ENCODE measurements at places on chromosomes 5 and 9.

- no peak for DNase-seq
These were observed 221.2 kb downstream of the GABRG2 start for GRCh38 chr5:162288647-162289296.

- no peak for DNase-seq
These were observed 637.1 kb upstream of the CCNG1 start for GRCh38 chr5:162800301-162800700.

DNA sequence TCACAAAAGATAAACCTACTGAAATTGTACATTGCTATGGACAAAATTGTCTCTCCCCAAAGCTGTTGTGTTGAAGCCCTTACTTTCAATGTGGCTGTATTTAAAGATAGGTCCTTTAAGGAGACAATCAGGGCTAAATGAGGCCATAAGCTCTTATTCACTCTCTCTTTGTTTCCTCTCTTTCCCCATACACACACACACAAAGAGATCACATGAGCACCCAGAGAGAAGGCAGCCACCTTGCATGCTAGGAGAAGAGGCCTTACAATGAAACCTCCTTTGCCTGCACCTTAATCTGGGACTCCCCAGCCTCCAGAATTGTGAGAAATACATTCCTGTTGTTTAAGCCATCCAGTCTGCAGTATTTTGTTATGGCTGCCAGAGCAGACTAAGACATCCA, 1295.6 kb upstream of the CDH6 start:
- no peak for DNase-seq

DNA sequence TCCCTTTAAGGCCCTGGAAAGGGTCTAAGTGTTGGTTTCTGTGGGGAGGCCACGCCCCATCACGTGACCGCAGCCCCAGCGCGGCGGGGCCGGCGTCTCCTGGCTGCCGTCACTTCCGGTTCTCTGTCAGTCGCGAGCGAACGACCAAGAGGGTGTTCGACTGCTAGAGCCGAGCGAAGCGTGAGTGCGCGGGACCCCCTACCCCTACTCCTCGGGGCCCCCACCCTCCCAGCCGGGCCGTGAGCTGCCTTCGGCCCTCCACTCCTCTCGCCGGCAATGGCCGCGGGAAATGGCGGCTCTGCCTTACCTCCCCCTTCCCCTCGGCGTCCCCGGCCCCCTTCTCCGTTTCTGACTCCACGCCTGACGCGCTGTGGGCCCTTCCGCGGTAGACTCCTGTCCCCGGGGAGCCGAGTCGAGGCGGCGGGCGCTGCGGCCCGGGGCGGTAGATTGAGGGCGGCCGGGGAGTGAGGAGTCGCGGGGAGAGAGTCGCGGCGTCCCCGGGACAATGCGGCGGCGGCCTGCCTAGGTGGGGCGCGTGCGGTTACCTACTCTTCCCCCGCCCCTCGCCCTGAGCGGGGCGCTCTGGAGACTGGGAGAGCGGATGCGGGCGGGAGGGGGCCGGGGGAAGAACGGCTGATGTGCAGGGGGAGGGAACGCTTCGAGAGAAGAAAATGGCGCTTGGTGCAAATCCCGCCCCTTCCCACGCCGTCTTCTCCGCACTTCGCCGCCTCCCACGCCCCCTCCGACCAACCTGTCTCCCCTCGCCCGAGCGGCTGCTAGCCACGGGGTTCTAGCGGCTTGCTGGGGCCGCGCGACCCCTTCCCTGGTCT, at the start of gene SUB1:
SUB1 (plus strand) TSS at position 112 of the 830 bp plus-strand sequence. CDS start 2,956 bp downstream, outside the sequence.
- peak; percentile 92 for DNase-seq

DNA sequence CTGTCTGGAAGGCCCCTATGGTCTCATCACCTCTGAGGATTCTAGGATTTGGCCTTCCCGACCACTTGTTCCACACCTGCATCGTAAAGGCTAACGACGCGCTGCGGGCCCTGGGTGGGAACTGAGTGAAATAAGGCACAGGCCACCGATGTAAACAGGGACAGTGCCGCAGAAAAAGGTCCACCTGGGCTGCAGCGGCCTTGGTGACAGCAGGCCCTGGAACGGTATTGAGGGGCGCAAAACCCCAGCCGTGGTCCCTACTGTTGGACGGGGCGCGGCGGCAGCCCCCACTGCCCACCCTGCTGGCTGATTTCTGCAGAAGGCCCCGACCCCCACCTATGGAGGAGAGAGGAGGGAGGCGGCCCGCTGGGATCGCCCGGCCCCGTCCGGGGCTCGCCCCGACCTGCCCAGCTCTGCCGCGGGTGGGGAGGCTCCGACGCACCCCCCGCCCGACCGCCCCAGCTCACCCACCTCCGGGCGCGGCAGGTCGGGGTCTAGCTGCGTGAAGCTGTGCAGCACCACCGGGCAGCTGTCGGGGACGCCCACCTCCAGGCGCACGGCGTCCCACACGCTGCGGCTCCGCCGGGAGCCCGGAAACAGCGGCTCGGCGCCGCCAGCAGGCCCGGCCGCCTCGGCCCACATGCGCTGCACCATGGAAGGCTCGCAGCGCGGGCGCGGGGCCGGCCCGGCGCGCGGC, 391 bp downstream of the RALGDS start:
- no peak for DNase-seq

DNA sequence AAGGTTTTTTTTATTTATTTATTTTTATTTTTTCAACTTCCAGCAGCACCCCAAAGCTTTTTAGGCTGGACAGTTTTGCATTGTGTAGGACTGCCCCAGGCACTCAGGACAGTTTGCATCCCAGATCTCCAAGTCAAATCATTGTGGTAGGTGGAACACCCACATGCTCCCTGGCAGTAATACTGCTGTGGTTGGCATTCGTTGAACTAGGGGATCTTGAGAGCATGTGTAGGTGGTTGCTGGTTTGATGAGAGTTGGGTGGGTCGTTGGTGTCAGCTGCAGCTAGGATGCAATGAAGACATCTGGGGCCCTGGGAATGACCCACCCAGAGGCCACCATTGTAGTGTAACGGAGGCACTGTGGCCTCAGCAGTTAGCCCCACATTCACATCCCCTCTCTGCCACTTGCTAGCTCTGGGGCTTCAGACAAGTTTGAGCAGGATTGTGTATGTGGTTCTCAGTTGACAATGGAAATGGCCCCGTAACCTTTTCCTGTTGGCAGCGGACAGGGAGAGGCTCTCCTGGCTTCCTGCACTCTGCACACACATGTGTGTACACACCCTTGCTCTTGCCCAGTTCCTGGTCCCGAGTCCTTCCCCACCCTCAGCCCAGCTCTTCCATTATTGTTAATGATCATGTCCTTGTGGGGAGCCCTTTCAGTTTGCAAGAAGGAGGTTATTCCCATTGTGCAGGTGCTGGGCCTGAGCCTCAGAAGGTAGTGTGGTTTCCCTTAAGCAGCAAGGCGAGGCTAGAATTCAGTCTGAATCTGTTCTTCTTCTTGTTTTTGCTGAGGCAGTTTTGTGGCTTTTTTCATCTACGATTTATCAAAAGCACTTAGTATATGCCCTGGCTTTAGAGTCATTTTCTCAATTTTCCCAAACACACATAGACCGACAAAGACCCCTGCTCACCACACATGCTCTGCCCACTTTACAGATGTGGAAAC, 46.5 kb downstream of the PPARGC1B start:
- DNase-seq: no peak

DNA sequence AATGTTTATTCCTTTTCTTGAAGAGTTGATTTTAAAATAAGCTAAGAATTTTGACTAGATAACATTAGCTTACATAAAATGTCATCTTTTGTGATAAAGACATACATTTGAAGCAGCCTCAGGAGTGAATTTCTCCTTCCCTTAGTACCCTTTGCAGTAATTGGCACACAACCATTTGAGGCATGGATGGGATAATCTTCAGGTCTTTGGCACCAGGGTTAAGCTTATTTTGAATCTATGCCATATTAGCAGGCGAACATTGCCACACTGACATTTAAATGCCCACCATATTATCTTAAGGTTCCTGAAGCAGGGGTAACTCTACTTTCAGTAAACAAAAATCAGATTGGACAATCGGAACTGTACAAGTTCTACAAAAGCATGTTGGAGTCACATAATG, 126.0 kb downstream of the NR3C1 start:
- DNase-seq: no peak

- DNase-seq: no peak
These were observed 167.8 kb downstream of the RASEF start for GRCh38 chr9:82894961-82895821.

DNA sequence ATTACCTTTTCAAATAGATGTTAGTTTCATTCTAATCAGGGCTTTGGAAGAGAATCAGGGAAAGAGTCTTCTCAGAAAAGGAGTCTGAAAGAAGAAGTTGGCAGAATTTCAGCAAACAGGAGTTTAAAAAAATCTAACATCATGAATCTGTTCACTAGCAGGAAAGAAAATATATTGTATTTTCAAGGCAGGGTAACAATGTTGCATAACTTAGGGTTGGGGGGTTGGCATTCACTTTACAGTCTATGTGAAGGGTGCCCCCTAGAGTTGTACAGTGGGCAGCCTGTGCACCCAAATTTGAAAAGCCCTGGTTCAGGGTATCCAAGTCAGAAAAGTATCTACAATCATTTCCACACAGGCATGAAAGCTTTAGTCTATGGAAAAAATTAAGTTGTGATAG, 348.4 kb upstream of the SLC30A5 start:
- peak; percentile 4 for DNase-seq

DNA sequence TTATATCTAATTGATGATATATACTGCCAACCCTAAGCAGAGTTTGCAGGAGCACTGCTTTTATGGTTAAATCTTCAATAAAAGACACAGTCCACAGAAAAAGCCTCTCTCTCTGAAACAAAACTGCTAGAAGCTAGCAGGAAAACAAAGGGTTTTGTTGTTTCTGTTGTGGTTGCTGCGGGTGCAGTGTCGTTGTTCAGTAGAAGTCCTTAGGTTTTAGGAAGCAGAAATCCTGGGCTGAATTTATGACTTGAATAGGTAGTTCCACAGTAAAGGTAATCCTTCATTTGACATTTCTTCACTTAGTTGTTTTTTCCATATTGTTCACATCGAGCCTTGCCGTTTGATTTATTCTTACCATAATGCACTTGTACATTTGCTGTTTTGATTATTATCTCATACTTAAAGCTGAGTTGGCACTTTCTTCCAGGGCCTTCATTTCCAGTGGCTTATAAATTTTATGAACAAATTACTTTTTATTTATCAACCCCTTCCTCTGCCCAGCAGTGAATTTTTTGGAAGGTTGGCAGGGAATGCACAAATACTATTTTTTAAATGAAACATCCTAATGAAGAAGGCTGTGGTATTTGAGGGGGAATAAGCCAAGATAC, 209.6 kb upstream of the SLC30A5 start:
- DNase-seq: no peak

- DNase-seq: peak; percentile 70
These were observed 172.3 kb downstream of the PDZD2 start for GRCh38 chr5:31811210-31811609.

DNA sequence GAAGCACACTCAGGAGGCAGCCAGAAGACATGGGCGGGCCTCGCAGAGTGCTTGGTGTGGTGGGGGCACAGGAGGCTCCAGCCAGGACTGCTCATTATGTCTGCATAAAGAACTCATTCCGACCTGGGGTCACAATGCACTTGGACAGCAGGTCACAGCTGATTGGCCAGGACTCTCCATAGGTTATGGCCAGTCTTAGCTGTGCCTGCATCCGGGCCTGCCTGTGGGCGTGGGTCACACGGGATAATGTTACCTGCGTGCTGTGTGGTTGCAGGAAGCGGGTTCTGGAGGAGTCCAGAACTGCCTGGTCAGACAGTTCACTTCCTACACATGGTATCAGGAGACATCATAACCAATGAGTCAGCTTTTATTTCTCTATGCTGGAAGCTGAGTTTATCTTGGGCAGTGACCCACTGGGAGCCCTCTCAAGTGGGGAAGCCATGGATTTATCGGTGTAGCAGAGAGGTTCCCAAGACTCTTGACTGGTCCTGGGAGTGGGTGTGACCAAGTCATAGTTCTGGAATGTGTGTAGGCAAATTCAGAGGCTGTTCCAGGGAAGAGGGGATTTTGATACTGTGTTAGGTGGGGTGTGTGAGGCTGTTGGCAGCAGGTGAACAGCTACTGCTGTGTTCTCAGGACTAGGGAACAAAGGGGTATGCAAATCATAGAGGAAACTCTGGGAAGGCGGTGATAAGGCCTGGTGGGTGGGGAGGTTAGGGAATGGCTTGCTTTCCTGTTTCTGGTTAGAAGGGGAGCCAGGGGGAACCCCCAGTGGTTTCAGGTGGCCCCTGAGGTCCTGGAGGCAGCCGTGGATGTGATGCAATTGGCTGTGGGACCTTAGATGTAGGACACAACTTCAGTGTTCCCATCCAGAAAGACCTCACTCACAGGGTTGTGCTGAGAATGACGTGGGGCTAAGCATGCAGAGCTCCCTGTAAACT, 51.3 kb downstream of the ARHGEF37 start:
- DNase-seq: peak; percentile 66

GRCh38 chr9:137880160-137880975, 2.8 kb downstream of the CACNA1B start:
- no peak for DNase-seq

DNA sequence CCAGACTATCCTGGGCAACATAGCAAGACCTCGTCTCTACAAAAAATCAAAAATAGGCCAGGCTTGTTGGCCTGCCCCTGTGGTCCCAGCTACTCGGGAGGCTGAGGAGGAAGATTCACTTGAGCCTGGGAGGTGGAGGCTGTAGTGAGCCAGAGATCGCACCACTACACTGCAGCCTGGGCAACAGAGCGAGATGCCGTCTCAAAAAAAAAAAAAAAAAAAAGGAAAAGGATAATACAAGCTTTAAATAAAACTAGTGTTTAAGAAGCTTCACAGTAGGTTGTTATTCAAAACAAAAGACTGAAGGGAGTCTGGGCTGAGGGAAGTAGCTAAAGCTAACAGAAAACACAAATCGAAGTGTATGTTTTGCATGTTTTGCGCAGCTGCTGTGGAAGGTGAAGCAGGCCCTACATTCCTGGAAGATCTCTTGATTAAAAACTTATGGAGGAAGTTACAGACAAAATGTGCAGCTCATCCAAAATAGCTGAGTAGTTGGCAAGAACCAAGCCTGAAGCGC, 581 bp upstream of the C9orf40 start:
- no peak for DNase-seq
